ENCODE measurements at places on chromosomes 4 and X. TPM values are rescaled to one million over a fixed set of nuclear protein-coding genes. Genes with fewer than 3 reads are reported as not detected.

Gene TLR10
- polyA plus RNA-seq = 1.1 TPM

Gene MAGEB6B
- not detected for polyA plus RNA-seq

Gene NKX6-1
- not detected for polyA plus RNA-seq

Gene BGN
- not detected for polyA plus RNA-seq

Gene RASL11B
- polyA plus RNA-seq = not detected

Data from CD14-positive monocyte (primary cell).